B cell (primary cell): ENCODE measurements at places on chromosomes 3 and 15.
A peak's percentile ranks its signal among the peaks of the same experiment; 100 is the strongest.

DNA sequence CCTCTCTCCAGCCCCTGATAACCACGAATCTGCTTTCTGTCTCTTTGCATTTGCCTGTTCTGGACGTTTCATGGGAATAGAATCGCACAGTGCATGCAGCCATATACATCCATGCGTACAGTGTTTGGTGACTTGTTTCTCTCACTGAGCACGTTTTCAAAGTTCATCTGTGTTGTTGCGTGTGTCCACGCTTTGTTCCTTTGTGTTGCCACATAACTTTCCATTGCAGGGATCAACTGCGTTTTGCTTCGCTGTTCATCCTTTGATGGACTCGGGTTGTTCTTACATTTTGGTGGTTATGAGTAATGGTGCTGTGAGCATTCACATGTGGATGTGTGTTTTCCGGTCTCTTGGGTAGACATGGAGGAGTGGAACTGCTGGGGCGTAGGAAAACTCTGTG, 56.4 kb upstream of the TAMM41 start:
- no peak for DNase-seq

DNA sequence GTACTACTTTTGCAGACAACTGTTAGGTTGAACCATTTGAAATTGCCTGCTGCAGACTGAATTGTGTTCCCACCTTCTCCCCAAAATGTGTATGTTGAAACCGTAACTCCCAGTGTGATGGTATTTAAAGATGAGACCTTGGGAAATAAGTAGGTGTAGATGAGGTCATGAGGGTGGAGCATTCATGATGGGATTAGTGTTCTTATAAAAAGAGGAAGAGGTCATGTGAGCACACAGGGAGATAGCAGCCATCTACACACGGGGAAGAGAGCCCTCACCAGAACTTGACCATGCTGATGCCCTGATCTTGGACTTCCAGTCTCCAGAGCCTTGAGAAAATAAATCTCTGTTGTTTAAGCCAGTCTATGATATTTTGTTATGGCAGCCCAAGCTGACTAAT, 17.4 kb upstream of the FHIT start:
- DNase-seq, result no peak

DNA sequence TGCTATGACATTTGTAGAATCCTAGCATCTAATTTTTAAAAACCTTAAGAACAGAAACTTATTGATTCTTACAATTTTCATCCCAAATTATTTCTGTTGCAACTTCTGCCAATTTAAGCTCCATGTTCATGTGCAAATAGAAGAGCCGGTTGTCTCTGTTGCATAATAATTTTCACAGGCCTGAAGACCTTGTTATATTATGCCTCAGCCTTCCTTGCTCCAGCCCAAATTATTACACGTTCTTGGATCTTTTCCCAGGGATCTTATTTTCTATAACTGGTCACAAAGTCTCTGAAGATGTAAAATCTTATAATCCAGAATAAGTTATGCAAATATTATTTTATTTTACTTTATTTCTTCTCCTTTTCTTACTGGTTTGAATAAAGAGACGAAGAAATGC, 210.7 kb upstream of the DPH6 start:
- DNase-seq, result no peak

- peak; percentile 89 for DNase-seq
These were observed 46.0 kb downstream of the PPCDC start for GRCh38 chr15:75069301-75069925.

DNA sequence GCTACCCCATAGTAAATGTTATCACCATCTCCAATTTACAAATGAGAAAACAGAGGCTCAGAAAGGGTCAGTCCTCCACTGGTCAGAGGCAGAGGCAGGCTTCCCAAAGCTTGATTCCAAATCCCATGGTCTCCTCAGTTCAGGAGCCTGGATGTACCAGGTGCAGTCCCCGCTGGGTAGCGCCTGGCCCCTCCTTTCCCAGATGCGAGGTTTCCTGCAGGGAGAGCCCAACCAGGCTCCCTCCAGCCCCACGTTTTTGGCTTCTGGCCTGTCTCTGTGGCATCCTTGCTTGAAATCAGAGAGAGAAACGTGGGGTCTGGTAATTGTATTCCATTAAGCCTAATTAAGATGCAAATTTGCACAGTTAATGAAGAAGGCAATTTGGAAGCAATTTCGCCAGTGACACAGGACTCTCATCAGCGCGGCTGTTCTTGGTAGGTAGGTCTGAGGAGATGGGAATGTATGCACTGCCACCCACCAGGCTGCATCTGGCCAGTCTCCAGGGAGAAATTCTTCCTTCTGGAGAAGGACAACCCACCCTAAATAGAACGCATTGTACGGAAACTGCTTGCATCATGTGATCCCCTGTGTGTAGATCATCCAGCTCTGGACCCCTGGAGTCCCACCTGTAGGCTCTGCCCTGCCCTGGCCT, 50.5 kb downstream of the HRH1 start:
- DNase-seq, result no peak

- DNase-seq, result no peak
These were observed 585.7 kb upstream of the CBLB start for GRCh38 chr3:106454497-106454896.

GRCh38 chr3:98099848-98100247, 12.9 kb downstream of the OR5AC2 start:
- no peak for DNase-seq

- DNase-seq, result no peak
These were observed 462.7 kb downstream of the ZBBX start for GRCh38 chr3:166917437-166917836.

DNA sequence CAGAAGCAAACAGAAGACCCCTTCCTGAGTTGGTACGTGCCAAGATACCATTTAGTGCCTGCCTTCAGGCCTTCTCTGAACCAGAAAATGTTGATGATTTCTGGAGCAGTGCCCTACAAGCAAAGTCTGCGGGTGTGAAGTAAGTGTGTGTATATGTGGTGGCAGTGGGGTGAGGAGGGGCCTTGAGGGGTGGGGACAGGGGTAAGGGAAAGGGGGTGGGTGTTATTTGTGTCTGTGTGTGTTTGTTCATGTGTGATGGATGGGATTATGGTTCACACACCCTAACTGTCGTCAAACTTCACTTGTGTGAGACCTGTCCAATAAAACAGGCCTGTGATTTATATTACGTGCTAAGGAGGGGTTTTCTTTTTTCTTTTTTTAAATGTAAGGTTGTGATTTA, 92.2 kb downstream of the USP13 start:
- no peak for DNase-seq

DNA sequence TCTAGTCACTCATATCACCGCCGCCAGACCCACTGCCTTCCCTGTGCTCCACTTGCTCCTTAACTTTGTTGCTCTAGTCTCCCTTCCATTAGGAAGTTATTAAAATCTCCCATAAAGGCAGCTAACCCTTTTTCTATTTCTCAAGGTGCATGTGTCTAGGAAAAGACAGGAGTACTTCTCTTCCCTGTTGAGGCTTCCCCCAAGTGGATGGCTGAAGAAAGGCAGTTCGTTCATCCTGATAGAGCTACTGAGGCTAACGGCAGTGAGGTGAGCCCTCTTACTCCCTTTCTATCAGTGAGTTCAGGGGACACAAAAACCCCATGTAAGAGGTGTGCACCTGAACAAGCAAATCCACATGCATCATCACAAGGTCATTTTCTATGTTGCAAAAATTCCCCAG, 397.8 kb downstream of the IGSF11 start:
- no peak for DNase-seq

GRCh38 chr15:81939604-81940440, 106.0 kb downstream of the MEX3B start:
- DNase-seq, result peak; percentile 33

DNA sequence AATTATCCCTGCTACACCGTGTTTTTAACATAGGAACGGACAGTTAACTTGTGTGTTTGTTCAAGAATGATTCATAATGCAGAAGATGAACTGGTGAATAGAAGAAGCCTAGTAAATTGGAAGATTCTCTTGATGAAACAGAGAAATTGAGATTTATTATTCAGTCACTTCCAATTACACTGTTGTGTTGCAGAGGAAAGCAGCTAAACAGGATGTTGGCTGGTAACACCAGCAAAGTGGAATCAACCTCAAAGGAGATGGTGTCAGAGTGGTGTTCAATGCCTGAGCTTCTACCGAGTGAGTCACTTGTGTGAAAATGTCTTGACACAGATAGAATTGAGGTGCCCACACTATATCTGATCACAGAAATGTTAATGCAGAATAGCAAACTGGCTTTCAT, 399.6 kb downstream of the LPP start:
- DNase-seq, result no peak

GRCh38 chr3:17932136-17932771, 189.8 kb upstream of the TBC1D5 start:
- no peak for DNase-seq

GRCh38 chr3:132594498-132594897, 2.6 kb upstream of the ACKR4 start:
- no peak for DNase-seq

GRCh38 chr15:29857221-29857789, 35.0 kb upstream of the TJP1 start:
- DNase-seq, result no peak

DNA sequence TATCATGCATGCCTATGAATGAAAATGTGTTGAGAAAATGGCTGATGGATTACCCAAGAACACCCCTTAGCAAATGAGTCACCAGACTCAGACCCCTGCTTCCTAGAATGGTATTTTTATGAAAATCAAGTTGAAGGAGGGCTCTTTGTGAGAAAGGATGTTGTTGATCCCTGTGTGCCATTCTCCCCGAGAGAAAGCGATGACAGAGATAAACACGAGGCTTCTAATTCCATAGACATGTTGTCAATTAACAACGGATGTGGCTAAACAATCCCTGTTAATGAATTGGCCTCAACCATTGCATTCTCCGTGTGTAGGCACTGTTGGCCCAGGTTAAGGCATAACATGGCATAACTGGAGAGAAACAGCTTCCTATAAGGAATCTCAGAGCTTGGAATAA, 5.8 kb upstream of the OXTR start:
- no peak for DNase-seq

DNA sequence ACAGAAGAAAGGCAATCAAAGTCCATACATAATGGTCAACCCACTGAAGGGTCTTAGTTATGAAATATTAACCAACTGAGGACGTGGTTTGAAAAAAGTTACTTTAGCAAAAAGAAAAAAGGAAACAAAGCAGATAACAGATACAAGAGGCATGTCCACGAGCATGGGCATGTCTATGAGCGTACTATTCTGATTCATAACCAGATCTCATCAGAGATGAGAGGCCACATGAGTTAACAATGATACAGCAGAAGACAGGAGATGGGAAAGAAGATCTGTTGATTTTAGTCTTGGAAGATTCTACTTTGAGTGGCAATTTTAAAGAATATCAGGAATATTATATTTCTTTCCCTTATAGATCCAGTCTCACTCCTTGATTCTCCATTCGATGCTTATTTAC, 262.9 kb upstream of the SLITRK3 start:
- DNase-seq, result no peak

DNA sequence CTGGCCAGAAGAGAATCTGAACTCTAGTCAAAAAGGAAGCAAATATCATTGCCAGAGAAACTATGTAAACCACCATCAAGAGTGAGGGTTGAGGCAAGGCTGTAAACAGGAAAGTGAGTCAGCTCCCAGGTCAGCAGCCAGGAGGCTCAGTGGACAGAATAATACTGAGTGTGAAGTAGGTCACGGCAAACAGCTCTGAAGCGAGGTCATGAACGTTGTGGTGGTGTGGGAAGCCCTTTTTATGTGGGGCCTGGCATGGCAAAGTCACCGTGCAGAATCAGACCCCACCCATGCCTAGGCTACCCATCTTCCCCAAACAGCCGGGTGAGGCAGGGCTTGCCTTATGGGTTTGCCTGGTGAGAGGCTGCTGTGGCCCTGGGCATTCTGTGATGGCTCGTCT, 43.9 kb downstream of the THBS1 start:
- DNase-seq, result no peak

DNA sequence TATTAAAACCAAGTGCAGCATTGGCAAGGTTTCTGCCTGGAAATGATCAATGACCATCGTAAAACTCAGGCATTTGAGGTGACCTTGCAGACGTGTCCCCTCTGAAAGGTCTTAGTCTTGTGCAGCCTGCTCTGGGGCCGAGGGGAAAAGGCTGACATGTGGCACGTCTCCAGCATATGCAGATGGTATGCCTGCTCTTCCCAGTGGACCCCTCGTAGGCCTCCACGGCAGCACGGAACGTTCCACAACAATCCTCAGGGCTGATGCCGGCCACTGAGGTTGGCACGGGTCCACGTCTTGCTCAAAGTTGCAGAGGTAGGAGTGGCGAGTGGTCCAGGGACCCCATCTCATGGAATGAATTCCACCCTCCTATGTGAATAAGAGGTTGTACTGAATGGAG, 247.5 kb upstream of the LYSMD4 start:
- DNase-seq, result no peak

GRCh38 chr3:197407526-197407925, 109.1 kb upstream of the DLG1 start:
- DNase-seq, result no peak

DNA sequence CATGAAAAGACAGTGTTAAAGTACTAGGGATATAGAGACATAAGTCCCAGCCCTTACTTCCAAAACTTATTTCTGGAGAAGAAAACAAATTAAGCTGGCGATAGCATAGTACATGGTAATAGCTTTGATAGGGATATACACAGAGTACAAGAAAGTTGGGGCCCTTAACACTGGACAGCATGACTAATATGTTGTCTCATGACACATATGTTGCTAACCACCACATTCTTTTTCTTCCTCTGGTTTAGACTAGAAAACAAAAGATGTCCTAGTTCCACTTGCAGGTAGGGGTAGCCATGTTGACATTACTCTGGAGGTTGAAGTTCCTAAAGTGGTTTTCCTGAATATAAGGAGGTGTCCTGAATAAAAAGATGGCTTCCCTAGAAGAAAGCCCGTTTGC, 75.3 kb downstream of the RFX7 start:
- DNase-seq, result no peak

- no peak for DNase-seq
These were observed 33.2 kb downstream of the ABHD2 start for GRCh38 chr15:89121414-89121813.

DNA sequence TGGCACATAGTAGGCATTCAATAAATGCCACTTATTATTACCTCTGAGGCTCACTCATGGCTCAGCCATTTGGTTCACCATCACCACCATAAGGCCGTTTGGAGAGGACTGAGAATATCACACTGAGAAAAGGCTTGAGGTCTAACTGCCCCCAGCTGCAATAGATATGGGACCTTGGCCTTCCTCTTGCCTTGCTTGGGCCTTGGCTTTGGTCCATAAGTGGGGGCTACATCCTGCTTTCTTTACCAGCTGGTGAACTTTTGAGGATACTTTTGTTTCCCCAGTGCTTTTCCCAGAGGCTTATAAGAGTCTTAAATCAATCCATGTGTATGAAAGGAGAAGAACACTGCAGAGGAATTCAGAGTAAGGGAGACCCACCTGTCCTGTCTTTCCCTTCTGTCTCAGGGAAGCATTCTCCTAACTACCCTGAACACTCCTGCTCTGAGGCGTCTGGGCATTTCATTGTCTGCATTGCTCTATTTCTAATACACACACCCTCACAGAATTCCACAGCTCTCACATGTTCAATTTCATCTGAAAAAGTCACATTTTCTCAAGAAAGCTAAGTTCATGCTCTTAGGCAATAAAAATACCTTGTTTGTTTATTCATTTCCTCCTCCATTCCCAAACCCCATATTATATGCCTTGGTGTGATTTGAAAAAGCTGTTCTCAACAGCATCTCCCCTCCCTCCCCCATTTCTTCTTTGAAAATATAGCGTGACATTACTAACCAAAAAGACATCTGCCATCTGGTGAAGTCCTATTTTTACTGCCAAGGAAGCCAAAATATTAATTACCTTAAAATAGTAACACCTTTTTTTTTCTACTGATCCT, 22.5 kb upstream of the KCNMB2 start:
- no peak for DNase-seq
